ENCODE measurements at places on chromosomes 5 and 9. TPM values are rescaled to one million over a fixed set of nuclear protein-coding genes. Genes with fewer than 3 reads are reported as not detected.
A peak's percentile ranks its signal among the peaks of the same experiment; 100 is the strongest.

GRCh38 chr5:154487541-154487940 lies 9.5 kb upstream of the HAND1 start:
- no peak overlapping the region for H3K27ac ChIP-seq
- H3K4me1 ChIP-seq: peaks cover 9% of the 10 kb centered on the region
- peaks cover 92% of the 10 kb centered on the region for H3K27me3 ChIP-seq
- H3K36me3 ChIP-seq: no peaks in the 10 kb centered on the region
- H3K4me3 ChIP-seq: no peak overlapping the region
- DNase-seq: no peak

CD74 gene
- total RNA-seq: 300 TPM

- no peaks in the 10 kb centered on the region for H3K27me3 ChIP-seq
- peaks cover 100% of the 10 kb centered on the region for H3K36me3 ChIP-seq
- no peak overlapping the region for H3K4me3 ChIP-seq
- peak overlapping the region; percentile 56 for H3K27ac ChIP-seq
- DNase-seq: peak; percentile 90
Measured at GRCh38 chr9:128628471-128629048, 28.1 kb downstream of the DYNC2I2 start.

DNA sequence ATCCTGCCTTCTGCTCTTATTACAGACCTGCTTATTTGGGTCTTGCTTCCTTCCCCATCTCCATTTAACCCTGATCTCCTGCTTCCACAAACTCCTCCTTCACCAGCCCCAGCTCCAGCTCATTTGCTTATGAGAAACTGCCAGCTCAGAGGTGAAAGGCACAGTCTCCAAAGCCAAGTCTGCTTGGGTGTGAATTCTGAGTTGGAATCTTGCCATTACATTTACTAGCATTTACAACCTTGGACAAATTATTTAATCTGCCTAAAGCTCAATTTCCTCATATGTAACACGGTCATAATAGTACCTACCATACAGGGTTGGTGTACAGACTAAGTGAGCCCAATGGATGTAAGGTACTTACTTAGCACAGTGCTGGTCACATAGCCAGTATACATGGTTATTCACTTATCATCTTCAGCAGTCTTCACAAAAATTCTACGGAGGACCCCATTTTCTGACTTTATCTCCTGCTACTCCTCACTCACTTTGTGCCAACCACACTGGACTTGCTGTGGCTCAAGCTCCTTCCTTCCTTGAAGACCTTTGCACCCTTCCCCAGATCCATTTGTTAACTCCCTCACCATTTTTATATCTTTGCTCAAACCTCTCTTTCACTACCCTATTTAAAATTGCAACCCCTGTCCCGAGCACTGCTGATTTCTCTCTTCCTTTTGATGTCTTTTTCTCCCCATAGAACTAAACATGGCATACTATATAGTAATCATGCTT lies 86.2 kb downstream of the DOCK2 start:
- no peaks in the 10 kb centered on the region for H3K27me3 ChIP-seq
- no peaks in the 10 kb centered on the region for H3K4me1 ChIP-seq
- H3K36me3 ChIP-seq: no peaks in the 10 kb centered on the region

PCDH12 gene
- total RNA-seq: 23.9 TPM

DNA sequence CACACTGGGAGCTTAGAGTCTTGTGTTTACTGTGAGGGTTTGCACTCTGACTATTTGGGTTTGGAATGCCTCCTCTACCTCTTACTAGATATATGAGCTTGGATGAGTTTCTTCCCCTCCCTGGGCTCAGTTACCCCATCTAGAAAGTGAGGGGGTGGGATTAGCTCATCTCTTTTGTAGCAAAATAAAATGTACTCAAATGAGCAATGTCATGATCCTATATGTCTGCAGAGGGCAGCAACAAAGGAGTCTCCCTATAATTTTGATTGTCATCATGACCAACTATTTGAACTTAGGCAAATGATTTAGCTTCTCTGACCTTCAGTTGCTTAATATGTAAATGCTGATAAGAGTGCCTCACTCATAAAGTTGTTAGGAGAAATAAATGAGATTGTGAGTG lies 109.0 kb downstream of the DPYSL3 start:
- peaks cover 69% of the 10 kb centered on the region for H3K36me3 ChIP-seq
- no peak overlapping the region for H3K27ac ChIP-seq
- no peak overlapping the region for H3K4me3 ChIP-seq
- no peaks in the 10 kb centered on the region for H3K27me3 ChIP-seq
- DNase-seq: no peak

DNA sequence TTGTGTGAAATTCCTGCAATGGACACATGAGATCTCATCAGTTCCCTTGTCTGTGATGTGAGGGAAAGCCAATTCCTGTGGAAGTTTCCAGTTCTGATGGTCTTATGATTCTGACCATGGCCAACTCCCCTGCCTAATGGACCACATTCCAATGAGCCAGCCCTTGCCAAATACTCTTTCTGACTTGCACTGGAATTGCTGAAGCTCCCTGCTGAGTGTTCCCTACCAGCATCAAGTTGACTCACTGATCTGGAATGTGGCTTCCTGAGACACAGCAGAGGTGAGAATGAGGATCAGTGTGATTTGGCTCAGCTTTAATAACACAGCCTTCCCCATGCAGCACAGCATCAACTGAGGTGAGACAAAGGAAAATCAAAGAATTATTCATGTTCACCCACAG lies 427.8 kb downstream of the KDM4C start:
- H3K36me3 ChIP-seq: no peaks in the 10 kb centered on the region
- no peak overlapping the region for H3K27ac ChIP-seq
- H3K4me1 ChIP-seq: no peaks in the 10 kb centered on the region
- H3K27me3 ChIP-seq: no peaks in the 10 kb centered on the region

FYB1 gene
- 22.2 TPM for total RNA-seq

RFX3 gene
- total RNA-seq: 1.7 TPM

GRCh38 chr5:79821-80220 lies 12.1 kb upstream of the PLEKHG4B start:
- DNase-seq: no peak
- no peaks in the 10 kb centered on the region for H3K36me3 ChIP-seq
- H3K27me3 ChIP-seq: no peaks in the 10 kb centered on the region
- H3K4me1 ChIP-seq: no peaks in the 10 kb centered on the region
- H3K27ac ChIP-seq: no peak overlapping the region

- no peak for DNase-seq
- H3K36me3 ChIP-seq: no peaks in the 10 kb centered on the region
- H3K4me1 ChIP-seq: no peaks in the 10 kb centered on the region
- no peak overlapping the region for H3K27ac ChIP-seq
Measured at GRCh38 chr9:117624106-117624505, 80.1 kb upstream of the TLR4 start.

GRCh38 chr9:95097279-95097678 lies 220.2 kb downstream of the FANCC start:
- H3K4me3 ChIP-seq: no peak overlapping the region
- H3K27me3 ChIP-seq: no peaks in the 10 kb centered on the region
- no peak for DNase-seq
- no peak overlapping the region for H3K27ac ChIP-seq

GRCh38 chr9:123832858-123833650 lies 96.9 kb downstream of the DENND1A start:
- no peak overlapping the region for H3K4me3 ChIP-seq
- no peak overlapping the region for H3K27ac ChIP-seq
- no peaks in the 10 kb centered on the region for H3K36me3 ChIP-seq
- H3K4me1 ChIP-seq: peaks cover 12% of the 10 kb centered on the region
- no peaks in the 10 kb centered on the region for H3K27me3 ChIP-seq

DNA sequence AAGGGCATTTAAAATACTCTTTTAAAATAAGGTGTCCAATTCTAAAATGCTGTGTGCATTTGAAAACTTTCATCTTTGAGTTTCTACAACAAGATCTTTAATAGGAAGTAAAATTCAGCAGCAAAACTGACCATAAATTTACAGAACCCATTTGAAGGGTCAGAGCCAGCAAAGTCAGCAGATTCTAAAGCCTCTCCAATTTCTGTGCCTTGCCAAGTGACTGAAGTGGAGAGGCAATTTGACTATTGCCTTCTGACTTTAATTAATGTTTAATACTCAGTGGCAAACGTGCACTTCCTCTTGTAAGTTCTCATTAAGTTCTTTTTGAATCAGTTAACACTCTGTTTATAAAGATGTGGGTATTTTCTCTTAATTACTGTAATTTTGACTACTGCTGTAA lies 155.2 kb downstream of the BAAT start:
- H3K36me3 ChIP-seq: no peaks in the 10 kb centered on the region

DNA sequence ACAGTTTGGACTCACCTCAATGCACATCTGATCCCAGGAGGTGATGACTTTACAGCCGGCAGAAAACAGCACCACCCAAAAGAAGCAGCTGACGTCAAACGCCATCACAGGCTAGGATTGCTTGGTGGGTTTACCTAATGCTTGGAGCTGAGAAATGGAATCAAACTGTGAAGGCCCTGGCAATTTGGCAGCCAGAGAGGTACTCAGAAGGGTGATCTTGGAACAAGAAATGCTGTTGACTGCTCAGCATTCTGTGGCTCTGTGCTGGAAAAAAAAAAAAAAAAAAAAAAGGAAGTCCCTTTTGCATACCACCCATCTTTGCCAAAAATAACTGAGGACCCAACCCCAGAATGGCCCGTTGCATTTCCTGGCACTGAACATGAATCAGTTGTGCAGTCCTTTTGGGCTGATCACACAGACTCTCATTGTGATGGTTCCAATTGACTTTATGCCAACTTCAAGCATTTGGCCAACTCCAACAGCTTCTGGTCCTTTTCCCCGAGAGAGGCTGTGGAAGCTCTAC lies at the start of gene CD180:
TSS of gene CD180 (minus strand) at position 263 of the 523 bp plus-strand sequence. CDS start at position 105, 158 bp downstream.
- H3K36me3 ChIP-seq: no peaks in the 10 kb centered on the region
- no peak within 1 kb of the TSS for H3K27ac ChIP-seq
- peak; percentile 15 for DNase-seq

- no peak overlapping the region for H3K4me3 ChIP-seq
- DNase-seq: no peak
- no peaks in the 10 kb centered on the region for H3K36me3 ChIP-seq
- no peaks in the 10 kb centered on the region for H3K27me3 ChIP-seq
- no peak overlapping the region for H3K27ac ChIP-seq
Measured at GRCh38 chr5:143560378-143560777, 156.9 kb upstream of the NR3C1 start.

DNA sequence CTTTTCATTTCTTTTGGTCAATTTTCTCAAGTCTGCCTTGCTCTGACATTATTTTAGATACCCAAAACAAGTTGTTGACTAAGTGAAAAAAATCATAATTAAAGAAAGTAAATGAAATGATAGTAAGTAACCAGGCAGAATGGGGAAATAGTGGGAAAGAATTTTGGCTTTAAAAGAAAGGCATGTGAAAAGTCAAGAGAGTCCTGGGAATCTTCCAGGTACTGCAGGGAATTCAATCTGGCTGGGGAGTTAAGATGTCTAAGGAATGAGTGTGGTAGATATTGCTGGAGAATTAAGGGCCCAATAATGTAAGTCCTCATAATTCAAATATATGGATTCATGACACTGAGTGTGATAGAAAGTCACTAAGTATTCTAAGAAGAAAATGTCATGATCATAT lies 123.1 kb upstream of the PAPPA start:
- H3K27me3 ChIP-seq: no peaks in the 10 kb centered on the region
- no peak for DNase-seq
- no peaks in the 10 kb centered on the region for H3K36me3 ChIP-seq
- no peak overlapping the region for H3K4me3 ChIP-seq
- no peak overlapping the region for H3K27ac ChIP-seq

IFNA2 gene
- not detected for total RNA-seq

SELENOP gene
- 174 TPM for total RNA-seq

DNA sequence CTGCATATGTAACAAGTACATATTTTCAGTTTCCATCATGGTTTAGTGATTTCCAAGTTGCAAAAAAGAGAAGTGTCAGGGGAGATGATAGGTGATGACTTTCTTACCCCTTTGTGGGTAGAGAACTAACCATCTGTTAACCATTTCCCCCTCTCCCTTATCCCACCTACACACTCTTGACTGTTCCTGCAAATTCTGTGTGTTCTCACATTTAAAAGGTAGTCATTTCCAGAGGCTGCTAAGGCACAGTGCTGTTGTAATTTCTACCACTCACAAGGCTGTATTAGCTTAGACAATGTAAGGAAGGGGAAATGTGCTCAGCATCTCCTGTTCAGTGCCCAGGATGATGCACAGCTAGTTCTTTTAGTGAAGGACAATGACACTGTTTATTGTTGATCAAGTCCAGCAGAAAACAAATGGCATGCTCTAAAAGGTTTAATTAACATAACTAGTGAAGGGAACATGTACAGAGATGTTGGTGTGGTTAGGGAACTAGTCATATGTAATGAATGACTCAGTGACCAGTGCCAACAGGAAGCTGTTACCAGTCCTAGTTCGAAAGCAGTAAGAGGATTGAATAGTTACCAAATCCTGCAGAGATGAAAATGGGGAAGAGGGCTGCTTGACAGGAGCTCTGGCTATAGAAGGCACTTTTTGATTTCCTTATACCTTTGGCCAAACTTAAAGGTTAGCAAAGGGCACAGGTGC lies 165.1 kb downstream of the PLK2 start:
- no peaks in the 10 kb centered on the region for H3K27me3 ChIP-seq
- no peak overlapping the region for H3K4me3 ChIP-seq
- DNase-seq: no peak

- H3K4me1 ChIP-seq: peaks cover 4% of the 10 kb centered on the region
- H3K27me3 ChIP-seq: no peaks in the 10 kb centered on the region
- DNase-seq: no peak
- H3K4me3 ChIP-seq: no peak overlapping the region
Measured at GRCh38 chr5:178471711-178472110, 118.5 kb downstream of the COL23A1 start.

GRCh38 chr5:2128686-2129355 lies 246.1 kb upstream of the IRX4 start:
- no peak for DNase-seq
- H3K4me1 ChIP-seq: no peaks in the 10 kb centered on the region
- no peaks in the 10 kb centered on the region for H3K27me3 ChIP-seq
- H3K4me3 ChIP-seq: peak overlapping the region; percentile 23
- H3K27ac ChIP-seq: no peak overlapping the region

- H3K4me1 ChIP-seq: peaks cover 4% of the 10 kb centered on the region
- no peaks in the 10 kb centered on the region for H3K36me3 ChIP-seq
- H3K27me3 ChIP-seq: no peaks in the 10 kb centered on the region
- no peak overlapping the region for H3K4me3 ChIP-seq
Measured at GRCh38 chr9:84829471-84829870, 159.9 kb downstream of the NTRK2 start.

DNA sequence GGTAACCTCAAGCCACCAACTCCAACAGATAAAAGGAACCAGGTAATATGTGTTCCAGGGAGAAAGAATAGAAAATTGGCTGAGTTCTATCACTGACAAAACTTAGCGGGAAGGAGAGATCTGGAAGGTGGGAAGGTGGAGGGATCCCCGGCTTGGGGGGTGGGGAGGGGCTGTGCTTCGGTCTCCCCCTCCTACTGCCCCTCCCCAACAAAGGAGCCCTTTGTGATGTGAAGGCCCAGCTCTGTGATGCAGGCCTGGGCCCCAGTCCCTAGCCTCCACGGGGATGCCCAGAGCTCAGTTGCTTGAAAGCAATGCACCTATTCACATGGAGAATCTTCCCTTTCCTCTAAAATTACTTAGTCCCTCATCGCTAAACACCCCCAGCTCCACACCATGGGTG lies 4.4 kb upstream of the ZNF484 start:
- no peak overlapping the region for H3K4me3 ChIP-seq
- no peaks in the 10 kb centered on the region for H3K36me3 ChIP-seq
- peaks cover 5% of the 10 kb centered on the region for H3K27me3 ChIP-seq
- H3K27ac ChIP-seq: no peak overlapping the region

CD180 gene
- 2.5 TPM for total RNA-seq

- H3K36me3 ChIP-seq: no peaks in the 10 kb centered on the region
- no peaks in the 10 kb centered on the region for H3K27me3 ChIP-seq
- H3K4me1 ChIP-seq: no peaks in the 10 kb centered on the region
- no peak for DNase-seq
- H3K27ac ChIP-seq: no peak overlapping the region
- H3K4me3 ChIP-seq: no peak overlapping the region
Measured at GRCh38 chr5:78671609-78672008, 23.0 kb upstream of the LHFPL2 start.
